Caco-2 (cell line): ENCODE measurements at places on chromosomes 6 and 20. TPM values are rescaled to one million over a fixed set of nuclear protein-coding genes. Genes with fewer than 3 reads are reported as not detected.

Gene GABRR1
- total RNA-seq = 0.12 and 0.43 TPM in 2 replicates

DNA sequence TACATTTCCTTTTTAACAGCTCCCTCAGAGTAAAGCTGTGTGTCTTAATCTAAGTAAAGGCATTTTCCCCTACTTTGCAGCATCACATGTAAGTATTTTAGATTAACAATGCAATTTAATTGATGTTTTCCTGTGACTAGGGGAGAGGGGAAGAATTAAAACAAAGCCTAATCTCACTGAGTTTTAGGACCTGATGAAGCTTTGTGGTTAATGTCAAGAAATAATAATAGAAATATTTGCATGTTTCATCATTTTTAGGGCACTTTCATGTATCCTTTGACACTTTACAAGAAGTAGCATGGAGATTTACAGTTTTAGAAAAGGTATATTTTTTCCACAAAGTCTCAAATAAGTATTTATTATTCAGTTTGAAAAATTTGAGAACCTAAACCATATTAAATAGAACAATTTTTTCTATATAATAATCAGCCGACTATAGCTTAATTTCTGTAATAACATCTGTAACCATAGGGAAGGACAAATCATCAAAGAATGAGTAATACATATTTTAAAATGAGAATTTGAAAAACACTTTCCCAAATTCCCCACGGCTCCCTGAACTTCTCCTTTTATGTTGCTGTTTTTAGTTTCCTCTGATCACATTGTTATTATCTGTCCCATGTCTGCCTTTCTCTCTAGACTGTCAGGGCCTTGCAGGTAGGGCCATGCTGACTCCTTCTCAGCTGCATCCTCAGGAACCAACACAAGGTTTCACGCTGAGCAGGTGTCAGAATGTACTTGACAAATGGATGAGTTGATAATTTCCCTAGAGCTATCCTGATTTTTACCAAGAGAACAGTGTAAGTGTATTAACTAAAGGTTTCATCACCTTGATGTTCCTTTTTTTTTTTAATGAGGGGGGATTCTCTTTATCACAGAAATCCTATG is 338.1 kb downstream of the SYNE1 start:
- no peak for DNase-seq

DNA sequence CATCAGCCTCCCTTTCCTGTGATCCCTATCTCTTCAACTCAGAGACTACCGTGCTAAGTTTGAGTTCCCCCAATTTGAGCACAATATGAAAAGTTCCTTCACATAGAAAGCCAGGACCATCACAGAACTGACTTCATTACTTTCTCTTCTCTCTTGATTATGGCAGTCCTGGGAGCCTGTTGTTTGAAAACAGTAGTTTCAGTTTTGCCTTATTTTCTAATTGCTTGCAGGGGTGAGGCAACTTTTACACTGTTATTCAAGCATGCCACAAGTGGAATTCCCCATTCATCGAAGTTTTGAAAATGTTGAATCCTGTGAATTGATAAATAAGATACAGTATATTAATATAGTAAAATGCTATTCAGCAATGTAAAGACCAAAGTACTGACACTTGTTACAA is 569.7 kb upstream of the MARCKS start:
- no peak for DNase-seq

Gene HLA-DPA1
- total RNA-seq = not detected in 2 replicates

- DNase-seq = no peak
These were observed 10.6 kb downstream of the NFATC2 start for GRCh38 chr20:51531712-51532456.

DNA sequence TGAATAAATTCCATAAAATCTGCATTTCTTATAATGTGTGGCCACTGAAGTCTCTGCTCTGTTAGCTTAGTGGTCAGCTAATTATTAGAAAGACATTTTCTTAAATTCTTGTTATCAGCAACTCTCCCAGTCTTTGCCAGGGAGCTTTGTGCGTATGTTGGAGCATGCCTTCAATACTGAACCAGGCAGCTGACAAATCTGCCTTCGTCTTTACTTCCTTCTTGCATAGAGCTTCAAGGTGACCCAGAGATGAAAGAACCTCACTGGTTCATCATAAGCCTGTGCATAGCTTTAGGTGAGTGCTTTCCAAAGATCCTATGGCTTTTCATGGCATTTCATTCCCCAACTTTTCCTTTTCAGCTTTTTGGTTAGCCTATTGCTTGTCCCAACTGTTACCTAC is 43.0 kb upstream of the NELFCD start:
- DNase-seq = no peak

GRCh38 chr6:1482381-1483166 is 93.2 kb downstream of the FOXF2 start:
- DNase-seq = no peak

Gene HSPA1L
- 0.86 and 1.6 TPM in 2 replicates for total RNA-seq

Gene ZCCHC3
- total RNA-seq = 34.4 and 37.2 TPM in 2 replicates

- DNase-seq = no peak
These were observed 30.0 kb downstream of the MAP3K5 start for GRCh38 chr6:136762022-136762975.

Gene C20orf141
- total RNA-seq = not detected in 2 replicates

DNA sequence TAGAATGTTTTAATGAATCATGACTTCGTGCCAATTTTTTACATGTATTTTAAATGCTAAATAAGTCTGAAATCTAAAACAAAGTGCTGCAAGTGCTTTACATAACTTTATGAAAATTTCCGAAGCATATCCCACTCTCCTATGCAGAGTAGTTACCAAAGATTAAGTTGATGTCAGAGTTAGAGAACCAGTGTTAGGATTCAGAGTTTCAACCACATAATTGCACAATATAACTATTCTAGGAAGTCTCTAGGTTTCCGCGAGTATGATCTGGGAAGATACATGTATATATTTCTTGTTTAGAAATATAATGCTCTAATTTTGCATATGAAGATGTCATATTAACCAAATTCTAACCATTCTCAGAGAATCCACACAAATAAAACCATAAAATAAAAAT is 74.8 kb downstream of the ASCC3 start:
- no peak for DNase-seq

GRCh38 chr6:145539831-145540230 is 195.5 kb downstream of the EPM2A start:
- DNase-seq = no peak

DNA sequence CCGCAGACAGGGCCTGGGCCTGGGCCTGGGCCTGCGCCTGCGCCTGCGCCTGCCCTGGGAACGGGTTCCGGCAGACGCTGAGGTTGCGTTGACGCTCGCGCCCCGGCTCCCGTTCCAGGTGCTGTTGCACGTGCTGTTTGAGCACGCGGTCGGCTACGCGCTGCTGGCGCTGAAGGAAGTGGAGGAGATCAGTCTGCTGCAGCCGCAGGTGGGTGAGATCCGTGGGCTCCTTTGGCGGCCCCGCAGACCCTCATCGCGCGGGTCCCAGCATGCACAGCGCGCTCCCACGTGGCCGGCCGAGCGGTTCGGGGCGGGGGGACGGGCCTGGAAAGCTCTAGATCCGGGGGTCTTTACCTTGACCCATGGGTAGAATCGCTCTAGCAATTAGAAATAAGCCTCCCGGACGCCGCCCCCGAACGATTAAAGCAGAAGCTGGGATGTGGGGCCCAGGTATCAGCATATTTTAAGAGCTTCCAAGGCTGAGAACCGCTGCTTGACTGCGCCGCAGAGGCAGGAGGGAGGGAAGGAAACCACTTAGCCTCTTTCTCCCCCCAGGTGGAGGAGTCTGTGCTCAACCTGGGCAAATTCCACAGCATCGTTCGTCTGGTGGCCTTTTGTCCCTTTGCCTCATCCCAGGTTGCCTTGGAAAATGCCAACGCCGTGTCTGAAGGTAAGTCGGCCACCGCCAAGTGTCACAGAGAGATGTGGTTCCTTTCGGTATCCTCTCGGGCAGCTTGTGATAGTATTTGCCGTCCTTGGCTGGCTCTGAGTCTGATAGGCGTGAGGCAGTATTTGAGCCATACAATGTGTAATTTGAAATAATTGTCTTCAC is 508 bp downstream of the NOP56 start:
- no peak for DNase-seq

DNA sequence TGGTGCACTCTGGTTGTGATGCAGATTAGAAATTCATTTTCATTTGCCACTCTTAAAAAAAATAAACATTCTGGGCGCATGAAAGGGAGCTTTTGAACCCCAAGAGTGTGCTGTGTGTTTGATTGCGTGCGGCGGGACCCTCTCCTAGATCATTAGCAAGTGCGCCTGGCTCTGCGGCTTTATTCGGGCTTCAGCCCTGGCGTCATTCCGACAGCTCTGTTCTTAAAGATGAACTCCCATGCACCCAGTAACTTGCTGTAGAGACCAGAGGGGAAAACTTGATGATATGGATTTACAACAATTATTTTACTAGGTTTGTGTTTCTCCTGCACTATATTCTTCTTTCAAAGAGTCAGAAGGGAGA is 48.9 kb upstream of the ARMC2 start:
- DNase-seq = no peak

Gene SRSF6
- total RNA-seq = 312 and 335 TPM in 2 replicates

Gene KPNA5
- 12.0 and 12.2 TPM in 2 replicates for total RNA-seq

- no peak for DNase-seq
These were observed 122.8 kb downstream of the CLVS2 start for GRCh38 chr6:123118811-123119210.

GRCh38 chr20:57078116-57078515 is 188.3 kb downstream of the BMP7 start:
- no peak for DNase-seq

DNA sequence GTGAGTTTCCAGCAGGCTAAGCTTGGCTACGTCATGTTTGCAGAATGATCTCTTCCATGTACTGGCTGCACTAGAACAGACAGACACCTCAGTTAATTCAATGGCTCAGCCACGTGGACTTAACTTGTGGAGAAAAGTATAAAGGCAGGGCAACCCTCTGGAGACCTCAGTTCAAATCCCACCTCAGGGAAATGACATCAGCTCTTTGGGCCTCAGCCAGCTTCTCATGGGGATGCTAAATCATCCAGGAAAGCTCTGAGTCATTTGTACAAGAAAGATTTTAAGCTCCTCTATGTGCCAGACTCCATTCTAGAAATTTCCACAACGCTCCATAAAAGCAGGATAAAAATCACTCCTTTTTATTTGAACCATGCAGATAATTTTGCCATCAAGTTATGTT is 128.5 kb upstream of the SALL4 start:
- no peak for DNase-seq

Gene FAM210B
- 20.5 and 21.1 TPM in 2 replicates for total RNA-seq

DNA sequence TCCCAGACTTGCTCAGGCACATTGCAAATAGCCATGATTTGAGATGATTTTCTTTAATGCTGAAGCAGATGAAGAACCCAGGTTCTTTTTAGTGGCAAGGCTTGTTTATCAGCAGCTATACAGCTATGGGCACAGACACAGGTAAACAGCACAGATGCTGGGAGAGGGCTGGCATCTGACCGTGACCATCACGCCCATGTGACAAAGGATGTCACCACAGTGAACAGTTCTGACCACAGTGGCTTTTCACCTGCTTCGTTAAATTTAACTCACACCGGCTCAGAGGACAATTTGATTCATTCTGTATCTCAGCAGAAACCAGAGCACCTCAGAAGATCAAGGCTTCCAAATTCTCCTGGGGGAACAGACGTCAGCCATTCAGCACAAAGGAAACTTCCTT is 142.6 kb downstream of the CDH26 start:
- no peak for DNase-seq

- DNase-seq = no peak
These were observed 26.5 kb downstream of the MAP1LC3A start for GRCh38 chr20:34585019-34585418.

Gene PPP1R16B
- total RNA-seq = not detected in 2 replicates

DNA sequence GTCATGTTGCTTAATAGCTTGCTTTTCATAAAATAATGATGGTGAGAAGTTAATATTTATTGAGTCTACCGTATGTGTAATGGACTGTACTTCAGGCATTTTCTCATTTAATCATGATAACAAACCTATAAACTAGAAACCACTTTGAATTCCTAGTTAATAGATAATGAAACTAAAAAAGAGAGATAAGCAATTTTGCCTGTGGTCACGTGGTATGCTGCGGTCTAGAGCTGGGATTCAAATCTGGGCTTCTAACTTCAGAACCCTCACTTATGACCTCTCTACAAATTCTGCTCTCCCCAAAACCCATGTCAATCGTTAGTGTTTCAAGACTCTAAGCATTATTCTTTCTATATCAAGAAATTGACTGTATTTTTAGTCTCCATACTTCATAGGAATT is 700.7 kb downstream of the PRKN start:
- no peak for DNase-seq

GRCh38 chr20:54292185-54292584 is 84.3 kb downstream of the PFDN4 start:
- DNase-seq = no peak

DNA sequence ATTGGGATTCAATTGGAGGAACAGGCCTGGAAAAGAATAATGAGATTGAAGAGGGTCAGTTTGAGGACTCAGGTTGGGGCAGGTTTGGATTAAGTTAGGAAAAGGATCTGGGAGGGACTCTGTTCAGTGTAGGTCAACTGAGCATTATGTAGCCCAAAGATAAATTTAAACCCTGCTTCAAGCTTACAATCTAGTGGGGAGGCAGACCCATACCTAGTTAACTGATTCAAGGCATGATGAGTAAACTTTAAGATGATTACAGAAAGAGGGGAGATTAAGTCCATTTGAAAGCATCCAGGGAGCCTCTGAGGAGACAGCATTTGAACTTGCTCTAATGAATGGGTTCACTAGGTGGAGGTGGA is 11.4 kb upstream of the LTA start:
- no peak for DNase-seq

- peak; percentile 50 for DNase-seq
These were observed 109.1 kb downstream of the TSHZ2 start for GRCh38 chr20:53080969-53081871.

DNA sequence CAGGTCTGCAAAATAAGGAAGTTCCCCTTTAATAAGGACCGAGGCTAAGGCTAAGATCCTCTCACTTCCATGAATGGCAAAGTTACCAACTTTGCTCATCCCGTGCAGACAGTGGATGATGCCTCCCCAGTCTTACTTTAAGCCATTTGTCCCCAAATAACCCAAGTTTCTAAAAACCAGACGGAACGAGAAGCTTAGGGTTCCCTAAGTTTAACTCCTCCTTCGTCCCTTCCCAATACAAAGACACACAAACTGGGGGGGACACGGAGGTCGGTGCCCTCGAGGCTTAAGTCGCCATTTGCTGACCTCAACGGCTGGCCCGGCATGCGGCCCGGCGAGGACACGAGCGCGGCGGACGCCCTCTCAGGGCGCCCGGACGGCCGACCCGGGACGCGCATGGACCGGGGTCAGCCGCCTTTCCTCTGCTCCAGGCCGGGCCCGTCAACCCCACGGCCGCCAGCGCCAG is 527 bp downstream of the FBXO30 start:
- peak; percentile 57 for DNase-seq

DNA sequence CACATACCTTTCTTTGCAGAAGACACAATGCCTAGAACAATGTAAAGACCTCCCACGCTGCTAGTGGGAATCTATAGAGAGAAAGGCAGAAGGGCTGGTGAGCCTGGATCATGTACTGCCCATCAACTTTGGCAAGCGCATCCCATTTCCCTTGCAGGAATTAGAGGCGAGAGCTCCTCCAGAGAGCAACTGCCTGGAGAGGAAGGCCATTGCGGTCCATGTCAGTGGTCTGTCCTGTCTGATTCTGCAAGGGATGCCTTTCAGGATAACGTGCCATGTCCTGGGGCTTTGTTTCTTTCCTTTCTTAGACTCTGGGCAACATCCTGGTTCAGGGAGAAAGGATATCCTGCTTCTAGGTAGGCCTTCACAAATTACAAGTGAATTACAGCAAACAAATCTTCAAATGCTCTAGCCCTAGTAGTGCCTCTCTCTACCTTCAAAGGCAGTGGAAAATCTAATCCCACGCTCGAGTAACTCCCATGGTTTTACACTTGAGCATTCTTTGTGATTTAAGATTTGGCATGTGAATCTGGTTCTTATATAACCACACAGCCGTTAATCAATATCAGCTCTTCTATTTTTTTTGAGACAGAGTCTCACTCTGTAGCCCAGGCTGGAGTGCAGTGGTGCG is 38.5 kb downstream of the GCNT2 start:
- no peak for DNase-seq
